ENCODE measurements at places on chromosomes 3 and 15.

- DNase-seq = no peak
These were observed 42.1 kb upstream of the HES1 start for GRCh38 chr3:194093842-194094241.

- DNase-seq = no peak
These were observed 186.5 kb upstream of the GAP43 start for GRCh38 chr3:115436767-115437301.

DNA sequence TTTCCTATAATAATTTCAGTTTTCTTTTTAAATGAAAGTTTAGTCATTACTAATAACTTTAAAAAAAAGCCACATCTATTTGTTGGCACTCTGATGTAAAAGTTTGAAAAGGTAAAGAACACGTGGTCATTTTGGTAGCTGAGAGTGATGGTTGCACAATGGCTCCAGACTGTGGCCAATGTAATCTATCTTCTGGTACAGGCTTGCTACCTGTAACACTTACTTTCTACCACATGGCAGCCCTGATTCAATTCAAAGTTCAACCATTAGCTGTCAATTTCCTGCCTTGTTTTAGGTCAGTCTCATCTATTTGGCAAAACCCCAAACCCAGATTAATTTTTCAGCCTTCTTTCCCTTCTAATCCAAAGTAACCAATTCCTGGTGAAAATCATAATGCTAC is 126.1 kb downstream of the TUSC7 start:
- DNase-seq = no peak

GRCh38 chr15:69841113-69841828 is 256.4 kb downstream of the TLE3 start:
- DNase-seq = no peak

- DNase-seq = no peak
These were observed 219.8 kb downstream of the FMN1 start for GRCh38 chr15:32974691-32975090.

- DNase-seq = no peak
These were observed 749.8 kb downstream of the NAALADL2 start for GRCh38 chr3:175608911-175609310.

GRCh38 chr3:134517791-134518190 is 31.9 kb downstream of the CEP63 start:
- DNase-seq = no peak

GRCh38 chr3:27559835-27560234 is 75.7 kb upstream of the SLC4A7 start:
- DNase-seq = no peak

DNA sequence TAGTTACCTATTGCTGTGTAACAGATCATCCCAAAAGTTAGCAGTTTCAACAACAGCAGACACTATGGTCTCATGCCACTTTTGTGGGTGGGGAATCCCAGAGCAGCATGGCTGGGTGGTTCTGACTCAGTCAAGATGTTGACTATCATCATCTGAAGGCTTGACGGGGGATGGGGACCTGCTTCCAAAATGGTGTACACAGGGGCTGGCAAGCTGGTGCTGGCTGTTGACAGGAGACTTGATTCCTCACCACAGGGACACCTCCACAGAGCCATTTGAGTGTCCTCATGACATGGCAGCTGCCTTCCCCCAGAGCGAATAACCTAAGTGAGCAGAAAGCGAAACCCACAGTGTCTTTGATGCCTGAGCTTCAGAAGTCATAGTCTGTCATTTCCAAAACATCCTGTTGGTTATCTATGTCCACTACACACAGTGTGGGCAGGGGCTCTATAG is 19.1 kb downstream of the DNAJB8 start:
- no peak for DNase-seq

- DNase-seq = no peak
These were observed 7.5 kb upstream of the TM4SF1 start for GRCh38 chr3:149384911-149385321.

DNA sequence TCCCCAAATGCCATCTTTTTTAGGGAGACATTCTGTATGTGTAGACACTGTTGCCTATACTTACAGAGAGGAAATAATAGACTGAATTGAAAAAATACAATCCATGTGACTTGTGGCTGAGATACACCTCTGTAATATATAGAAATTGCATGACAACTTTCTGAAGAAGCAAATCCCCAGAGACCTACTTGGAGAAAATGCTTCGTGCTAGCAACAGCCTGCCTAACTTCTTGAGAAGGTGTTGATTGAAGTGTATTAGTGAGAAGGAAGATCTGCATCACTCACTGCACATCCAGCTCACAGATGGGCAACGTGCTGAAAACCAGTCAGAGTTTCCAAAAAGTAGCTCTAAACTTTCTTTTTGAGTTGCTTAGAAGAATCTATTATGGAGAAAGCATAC is 404.1 kb downstream of the EPHB1 start:
- DNase-seq = no peak

- no peak for DNase-seq
These were observed 22.7 kb downstream of the LOXL1 start for GRCh38 chr15:73948982-73949381.

DNA sequence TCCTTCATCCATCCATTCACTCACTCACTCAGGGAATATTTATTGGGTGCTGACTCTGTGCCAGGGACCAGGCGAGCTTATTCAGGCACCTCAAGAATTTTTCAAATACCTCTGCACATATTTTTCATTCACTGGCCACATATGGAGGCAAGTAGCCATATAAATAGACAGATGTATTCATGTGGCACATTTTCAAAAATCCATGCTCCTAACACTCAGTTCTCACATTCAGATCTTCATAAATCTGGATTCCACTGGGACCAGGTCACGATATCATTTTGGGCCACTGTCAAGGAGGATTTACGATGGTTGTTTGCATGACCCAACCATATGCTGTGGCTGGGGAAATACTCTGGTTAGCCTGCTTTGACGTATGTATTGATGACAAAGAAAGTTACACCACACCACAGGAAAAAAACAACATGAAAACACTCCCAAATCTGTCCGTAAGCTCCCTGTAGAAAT is 241.8 kb upstream of the LRTM1 start:
- DNase-seq = no peak

DNA sequence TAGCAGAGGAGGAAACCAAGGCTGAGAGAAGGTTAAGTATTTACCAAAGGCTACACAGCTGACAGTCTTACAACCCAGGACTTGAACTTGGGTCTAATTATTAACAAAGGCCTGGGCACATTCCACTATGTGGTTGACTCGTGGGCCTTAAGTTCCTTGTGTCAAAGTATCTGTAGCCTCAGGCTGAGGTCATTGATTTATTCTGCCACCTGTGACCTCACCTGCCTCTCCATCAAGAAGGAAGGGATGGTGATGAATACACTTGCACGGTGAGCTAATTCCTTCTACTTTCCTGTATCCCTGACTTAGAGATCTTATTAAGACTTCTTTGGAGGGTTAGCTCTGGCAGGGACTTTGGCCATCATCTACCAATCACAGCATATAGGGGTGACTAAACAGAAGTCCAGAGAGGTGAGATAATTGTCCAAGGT is 19.9 kb upstream of the LRRC58 start:
- DNase-seq = no peak

DNA sequence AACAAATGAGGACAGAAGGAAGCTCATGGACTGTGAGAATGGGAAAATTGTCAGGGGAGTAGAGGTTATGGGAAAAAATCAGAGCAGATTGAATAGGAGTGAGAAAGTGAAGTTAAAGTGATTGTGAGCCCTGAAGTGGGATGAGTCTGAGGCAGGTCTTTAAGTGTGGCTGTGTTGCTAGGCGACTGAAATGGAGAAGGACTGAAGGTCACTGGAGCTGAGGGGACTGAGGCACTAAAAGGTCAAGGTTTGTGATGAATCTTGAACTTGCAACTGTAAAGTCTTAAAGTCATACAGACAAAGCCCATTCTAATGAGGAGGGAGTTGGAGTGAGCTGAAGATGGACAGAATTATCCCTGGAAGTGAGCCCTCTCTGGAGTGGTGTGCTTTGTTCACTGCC is 518.9 kb downstream of the TUSC7 start:
- DNase-seq = no peak

DNA sequence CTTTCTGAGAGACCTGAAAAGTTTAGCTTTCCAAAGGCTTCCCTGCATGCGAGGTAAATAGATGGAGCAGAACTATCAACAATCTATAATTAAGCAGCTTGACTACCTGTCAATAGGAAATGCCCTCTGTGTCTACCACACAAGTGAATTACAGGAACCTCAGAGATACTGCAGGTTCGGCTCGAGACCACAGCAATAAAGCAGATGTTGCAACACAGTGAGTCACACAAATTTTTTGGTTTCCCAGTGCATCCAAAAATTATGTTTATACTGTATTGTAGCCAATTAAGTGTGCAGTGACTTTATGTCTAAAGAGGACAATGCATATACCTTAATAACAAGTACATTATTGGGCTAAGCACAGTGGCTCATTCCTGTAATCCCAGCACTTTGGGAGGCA is 252.0 kb downstream of the UBE2E2 start:
- DNase-seq = no peak

- no peak for DNase-seq
These were observed 13.0 kb upstream of the CACNA2D2 start for GRCh38 chr3:50516440-50516871.

GRCh38 chr15:81507831-81508230 is 133.8 kb upstream of the TMC3 start:
- no peak for DNase-seq

DNA sequence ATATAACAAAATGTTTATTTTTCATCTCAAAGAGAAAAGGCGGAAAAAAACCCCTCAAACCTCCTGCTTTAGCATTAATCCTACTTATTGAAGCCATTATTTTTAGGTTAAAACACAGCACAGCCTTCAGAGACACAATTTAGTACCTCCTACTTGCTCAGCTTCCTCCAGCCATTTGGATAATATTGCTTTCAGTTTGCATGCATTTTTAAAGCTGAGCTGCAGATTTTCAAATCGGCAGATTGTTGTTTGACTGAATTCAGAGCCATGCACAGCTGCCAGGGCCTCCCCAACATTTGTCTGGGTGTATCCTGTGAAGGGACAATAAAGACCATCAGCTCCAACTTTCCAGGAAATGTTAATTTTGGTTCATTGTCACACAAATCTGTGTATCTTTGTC is 14.5 kb downstream of the POU1F1 start:
- DNase-seq = no peak

- DNase-seq = no peak
These were observed 210.8 kb downstream of the GAP43 start for GRCh38 chr3:115834068-115834467.

GRCh38 chr3:48411606-48412374 is 18.1 kb downstream of the PLXNB1 start:
- no peak for DNase-seq

DNA sequence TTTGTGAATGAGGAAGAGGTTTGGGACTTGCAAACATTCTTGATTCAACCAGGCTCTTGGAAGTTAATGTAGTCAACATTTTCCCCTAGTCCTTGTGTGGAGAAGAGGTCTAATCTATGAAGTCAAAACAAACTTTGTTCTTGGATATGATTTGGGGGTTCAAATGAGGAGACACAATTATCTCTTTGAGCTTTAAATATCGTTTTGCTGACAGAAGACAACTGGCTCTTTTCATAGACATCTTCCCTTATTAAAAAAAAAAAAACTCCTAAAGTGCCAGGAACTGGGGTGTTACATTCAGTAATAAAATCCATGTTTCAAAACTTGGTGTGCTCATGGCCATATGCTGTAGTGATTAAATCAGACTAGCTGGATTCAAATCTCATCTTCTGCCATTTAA is 345.3 kb upstream of the ICE2 start:
- DNase-seq = no peak

- DNase-seq = no peak
These were observed 44.4 kb upstream of the GALNT15 start for GRCh38 chr3:16130066-16130465.

DNA sequence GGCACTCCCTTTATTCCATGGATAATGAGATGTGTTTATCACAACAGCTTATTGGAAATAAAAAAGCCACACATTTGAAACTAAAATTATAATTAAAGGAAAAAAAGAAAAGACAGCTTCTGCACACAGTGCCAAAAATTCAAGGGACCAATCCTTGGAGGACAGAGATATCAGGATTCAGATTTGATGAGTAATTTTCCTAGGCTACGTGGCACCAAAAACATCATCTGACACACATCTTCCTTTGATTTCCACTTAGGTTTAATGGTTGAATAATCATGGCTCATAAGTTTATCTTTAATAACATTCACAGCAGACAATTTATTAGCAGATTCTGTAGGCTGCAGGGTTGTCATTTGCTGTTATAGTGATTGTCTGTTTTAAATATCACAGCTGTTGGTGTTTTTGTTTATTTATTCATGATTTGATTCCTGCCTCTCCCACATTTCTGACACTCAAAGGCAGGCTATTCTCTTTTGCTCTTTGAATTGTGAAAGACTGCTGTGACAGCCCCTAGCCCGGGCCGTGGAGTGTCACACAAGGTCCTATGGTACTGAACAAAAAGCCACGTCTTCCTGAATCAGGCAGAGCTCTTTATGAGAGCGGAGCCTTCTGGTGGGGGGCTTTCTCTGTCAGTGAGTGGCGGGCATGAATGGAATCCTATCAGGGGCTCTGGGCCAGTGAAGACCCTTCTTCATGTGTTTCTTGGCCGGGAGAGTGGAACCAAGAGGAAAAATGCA is 708.5 kb downstream of the SQOR start:
- DNase-seq = no peak

- DNase-seq = no peak
These were observed 517.3 kb downstream of the MFSD1 start for GRCh38 chr3:159319156-159319555.

DNA sequence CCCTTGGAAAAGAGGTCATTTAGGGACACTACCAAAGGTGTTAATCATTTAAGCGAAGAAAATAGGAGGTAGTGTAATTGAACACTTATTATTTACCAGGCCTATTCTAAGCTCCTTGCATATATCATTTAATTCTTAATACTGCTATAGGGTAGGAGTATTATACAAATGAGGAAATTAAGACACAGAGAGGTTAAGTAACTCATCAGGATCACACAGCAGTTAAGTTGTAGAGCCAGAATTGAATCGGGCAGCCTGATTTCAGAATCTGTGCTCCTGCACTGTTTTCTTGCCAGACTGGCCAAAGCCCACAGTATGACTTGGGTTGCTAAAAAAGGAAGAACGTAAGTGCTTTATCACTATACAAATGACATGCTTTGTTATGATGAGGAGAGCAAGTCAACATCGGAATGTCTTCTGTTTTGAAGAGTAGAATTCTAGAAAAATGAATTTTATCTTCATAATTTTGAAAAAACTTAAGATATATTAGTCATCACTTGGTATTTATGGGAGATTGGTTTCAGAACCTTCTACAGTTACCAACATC is 31.4 kb downstream of the HPS3 start:
- DNase-seq = no peak

DNA sequence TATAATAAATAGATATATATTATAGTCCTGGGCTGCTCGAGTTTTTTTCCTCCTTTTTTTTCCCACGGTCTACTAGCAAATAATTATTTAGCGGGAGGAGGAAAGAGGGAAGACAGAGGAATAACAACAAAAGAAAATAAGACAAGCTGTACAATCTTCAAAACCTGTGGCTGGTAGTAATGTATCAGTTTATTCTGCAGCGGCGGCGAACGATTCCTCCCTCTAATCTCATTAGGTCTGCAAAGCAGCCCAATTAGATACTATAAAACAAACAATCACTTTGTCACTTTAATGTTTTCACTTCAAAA is 390 bp upstream of the TLE3 start:
- no peak for DNase-seq

- no peak for DNase-seq
These were observed 79.2 kb downstream of the P3H2 start for GRCh38 chr3:190041333-190042041.

GRCh38 chr3:129441215-129441614 is 1.2 kb downstream of the IFT122 start:
- no peak for DNase-seq

- DNase-seq = no peak
These were observed 48.7 kb upstream of the CRTC3 start for GRCh38 chr15:90481023-90481422.

- DNase-seq = no peak
These were observed 45.5 kb upstream of the SLC41A3 start for GRCh38 chr3:126129398-126129891.
